ENCODE measurements at places on chromosomes 5 and 9. TPM values are rescaled to one million over a fixed set of nuclear protein-coding genes. Genes with fewer than 3 reads are reported as not detected.
A peak's percentile ranks its signal among the peaks of the same experiment; 100 is the strongest.

GRCh38 chr5:41527201-41527779, 16.9 kb upstream of the PLCXD3 start:
- DNase-seq, result no peak

GRCh38 chr5:81747030-81747429, 3.9 kb downstream of the SSBP2 start:
- no peak for DNase-seq

DNA sequence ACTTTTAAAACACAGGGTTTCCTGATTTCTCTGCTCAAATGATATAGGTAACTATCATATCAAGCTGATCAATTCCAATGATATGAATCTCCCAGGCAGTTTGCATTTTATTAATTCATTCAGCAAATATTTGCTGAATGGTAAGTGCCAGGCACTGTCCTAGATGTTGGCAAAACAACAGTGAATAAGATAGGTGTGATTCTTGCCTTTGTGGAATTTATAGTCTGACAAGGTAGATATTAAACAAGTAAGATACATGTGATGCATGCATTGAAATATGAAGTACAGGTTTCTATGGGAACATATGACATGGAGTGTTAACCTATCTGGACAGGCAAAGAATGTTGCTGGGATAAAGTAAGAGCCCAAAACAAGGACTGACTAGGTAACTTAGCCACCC, 231.8 kb upstream of the DAB2 start:
- no peak for DNase-seq

DNA sequence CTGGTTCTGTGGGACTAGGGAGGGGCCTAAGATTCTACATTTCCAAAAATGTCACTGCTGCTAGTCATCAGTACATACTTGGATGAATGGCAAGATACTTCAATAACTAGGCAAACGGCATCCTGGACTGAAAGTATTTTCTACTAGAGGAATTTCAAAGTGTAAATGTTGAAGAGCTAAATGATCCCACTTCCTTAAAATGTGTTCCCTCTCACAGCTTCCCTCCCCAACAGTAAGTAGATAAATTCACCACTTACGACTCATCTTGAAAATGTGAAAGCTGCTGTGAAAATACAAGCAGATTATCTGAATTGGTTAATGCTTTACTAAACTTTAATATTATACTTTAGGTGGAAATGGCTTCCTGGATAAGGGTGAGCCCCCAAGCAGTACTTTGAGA, 1571.5 kb upstream of the WWC1 start:
- DNase-seq, result no peak

GRCh38 chr5:61657010-61657409, 325.0 kb downstream of the ZSWIM6 start:
- DNase-seq, result no peak

GRCh38 chr5:39215857-39216256, 3.5 kb downstream of the FYB1 start:
- no peak for DNase-seq

DNA sequence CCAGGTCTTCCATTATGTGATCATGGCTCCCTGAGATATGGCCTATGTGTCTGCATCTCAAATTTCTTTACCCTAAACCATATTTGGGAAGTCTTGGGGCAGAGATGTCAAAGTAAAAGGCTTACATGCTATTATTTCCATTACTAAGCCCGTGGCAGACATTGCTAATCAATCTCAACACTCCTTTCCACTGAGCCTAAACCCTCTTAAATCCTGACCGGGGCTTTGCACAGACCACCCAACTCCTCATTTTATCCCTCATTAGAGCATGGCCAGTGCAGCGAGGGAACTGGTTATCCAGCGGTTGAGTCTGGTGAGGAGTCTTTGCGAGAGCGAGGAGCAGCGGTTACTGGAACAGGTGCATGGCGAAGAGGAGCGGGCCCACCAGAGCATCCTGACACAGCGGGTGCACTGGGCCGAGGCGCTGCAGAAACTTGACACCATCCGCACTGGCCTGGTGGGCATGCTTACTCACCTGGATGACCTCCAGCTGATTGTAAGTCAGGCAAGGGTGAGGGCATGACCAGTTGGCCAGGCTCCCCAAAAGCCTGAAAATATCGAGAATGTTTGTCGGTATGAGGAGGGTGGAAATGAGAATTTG, 11.0 kb downstream of the BSPRY start:
- no peak for DNase-seq

GRCh38 chr5:96807075-96807654, 580 bp downstream of the ERAP1 start:
- peak; percentile 82 for DNase-seq

- no peak for DNase-seq
Measured at GRCh38 chr5:178941361-178941760, 363 bp downstream of the ZNF454 start.

DNA sequence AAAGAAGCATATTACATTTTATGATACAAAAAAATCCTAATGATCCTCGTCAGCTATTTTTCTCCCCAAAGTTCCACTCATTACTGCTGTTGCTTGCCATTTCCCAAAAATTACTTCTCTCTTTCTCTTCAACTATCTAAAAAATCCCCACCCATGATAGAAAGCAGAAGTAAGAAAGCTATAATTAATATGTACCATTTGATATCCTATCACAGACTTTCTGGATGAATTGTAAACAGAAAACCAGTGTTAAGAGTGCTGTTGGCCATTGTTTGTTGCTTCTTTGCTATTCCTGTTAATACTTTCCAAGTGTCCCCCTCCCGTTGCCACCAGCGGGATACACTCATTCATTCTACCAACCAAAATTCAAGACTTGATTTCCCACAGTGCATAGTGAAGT, 136.3 kb upstream of the SMARCA2 start:
- no peak for DNase-seq

DNA sequence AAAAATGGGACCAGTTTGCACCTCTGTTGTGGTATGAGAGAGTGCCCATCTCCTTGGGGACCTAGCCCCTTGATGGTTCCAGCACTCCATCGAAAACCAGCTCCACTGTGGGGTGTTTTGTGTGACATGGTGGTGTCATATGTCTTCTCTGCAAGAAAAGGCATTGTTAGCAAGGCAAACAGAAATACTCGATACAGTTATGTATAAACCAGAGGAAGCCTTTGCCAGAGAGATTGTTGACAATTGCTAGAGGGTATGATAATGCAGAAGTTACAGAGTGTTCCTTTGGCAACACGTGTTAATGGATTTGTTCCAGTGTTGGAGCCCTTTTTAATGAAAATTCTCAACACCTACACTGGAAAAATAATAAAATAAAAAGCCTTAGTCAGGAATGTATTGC, 270.4 kb upstream of the DMRT1 start:
- peak; percentile 42 for DNase-seq

- peak; percentile 90 for DNase-seq
Measured at GRCh38 chr5:34486160-34486848, 169.8 kb upstream of the RAI14 start.

GRCh38 chr5:146799231-146799630, 79.3 kb downstream of the PPP2R2B start:
- DNase-seq, result no peak

DNA sequence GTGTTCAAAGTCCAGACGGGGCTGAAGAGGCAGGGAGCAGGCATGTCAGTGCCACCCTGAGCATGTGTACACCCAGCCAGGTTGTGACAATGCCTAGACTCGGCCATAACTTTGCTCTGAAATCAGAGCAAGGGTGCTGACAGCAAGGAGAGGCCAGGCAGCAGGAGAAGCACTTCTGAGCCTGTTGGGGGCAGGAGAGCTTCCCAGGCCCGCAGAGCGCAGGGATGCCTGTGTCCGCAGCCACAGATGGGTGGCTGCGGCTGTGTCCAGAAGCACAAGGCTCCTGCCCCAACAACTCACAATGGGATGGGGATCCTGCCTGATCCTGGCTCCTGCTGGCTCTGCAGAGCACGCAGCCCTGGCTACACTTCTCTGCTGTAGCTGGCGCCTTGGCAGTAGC, 373.9 kb downstream of the CHSY3 start:
- no peak for DNase-seq

KIF2A gene
- polyA plus RNA-seq, result 34.9 TPM

DNA sequence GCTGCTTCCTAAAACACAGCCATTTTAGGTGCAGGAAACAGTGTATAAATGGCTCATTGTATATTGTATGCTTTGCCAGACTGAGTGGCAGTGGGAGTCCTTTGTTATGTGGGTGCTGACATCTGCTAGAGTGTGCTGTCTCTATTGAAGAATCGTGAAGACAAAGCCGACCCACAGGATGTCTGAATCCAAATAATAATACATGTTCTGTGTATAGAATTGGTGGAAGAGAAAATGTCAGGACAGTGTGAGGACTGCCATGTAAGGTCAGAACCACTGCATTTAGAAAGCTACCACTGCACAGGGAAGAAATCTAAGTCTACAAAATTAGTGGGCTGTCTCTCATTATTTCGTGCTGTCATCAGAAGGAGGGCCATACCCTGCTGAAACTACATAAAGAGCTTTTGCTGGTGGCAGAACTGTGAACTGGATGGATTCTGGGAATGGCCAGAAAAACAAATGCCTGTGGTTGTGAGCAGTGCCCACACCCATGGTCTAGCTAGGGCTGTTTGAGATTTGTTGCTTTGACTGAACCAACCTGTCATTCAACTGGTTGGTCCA, 2.5 kb downstream of the IL7R start:
- no peak for DNase-seq

DNA sequence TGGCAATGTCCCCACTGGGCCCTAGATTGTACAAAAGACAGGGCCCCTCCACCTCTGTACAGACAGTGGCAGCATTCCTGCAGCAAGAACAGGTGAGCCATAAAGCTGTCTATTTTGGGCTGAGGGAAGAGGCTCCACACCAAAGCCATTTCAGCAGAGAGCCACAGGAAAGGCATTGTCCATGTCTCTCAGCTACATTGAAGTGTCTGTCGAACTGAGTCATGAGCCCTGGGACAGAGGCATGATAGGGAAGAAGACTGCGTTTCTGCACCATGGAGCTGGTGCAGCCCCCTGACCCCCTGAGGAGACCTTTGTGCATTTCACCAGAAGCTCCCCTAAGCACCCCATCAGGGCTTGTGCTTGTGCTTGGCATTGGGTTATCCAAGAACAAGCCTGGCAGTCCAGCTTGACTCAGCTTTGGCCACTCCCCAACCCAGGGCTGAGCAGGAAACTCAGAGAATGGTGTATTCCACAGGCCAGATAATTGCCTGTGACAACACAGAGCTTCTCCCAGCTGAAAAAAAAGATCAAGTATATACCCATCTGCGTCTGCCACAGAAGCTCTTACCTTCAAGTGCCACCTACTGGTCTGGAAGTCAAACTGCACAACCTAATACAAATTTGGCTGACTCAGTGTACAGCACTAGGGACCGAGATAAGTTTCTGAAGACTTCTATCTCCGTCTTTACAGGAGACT, 5.9 kb upstream of the FRMD3 start:
- peak; percentile 56 for DNase-seq

- DNase-seq, result no peak
Measured at GRCh38 chr5:172561151-172561550, 79.9 kb upstream of the NEURL1B start.

IL9 gene
- polyA plus RNA-seq, result not detected

- peak; percentile 60 for DNase-seq
Measured at GRCh38 chr5:60814498-60814897, 29.6 kb downstream of the ELOVL7 start.

DNA sequence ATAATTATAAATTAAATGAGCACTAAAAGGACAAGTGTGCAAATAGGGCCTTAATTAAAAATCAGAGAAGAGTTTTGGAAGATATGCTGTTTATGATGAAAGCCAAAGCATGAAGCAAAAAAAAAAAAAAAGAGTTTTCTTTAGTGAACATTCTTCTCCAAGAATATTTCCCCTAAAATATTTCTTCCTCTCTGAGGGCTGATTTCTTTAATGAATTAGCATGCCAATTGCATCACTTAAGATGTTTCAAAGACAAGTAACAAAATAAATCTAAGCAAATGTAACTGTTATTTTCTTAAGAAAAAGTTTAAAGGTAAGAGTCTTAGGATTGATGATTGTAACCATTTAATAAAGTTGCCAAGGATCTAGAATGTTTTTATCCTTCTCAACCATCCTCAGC, 81.6 kb upstream of the MPDZ start:
- DNase-seq, result no peak

DNA sequence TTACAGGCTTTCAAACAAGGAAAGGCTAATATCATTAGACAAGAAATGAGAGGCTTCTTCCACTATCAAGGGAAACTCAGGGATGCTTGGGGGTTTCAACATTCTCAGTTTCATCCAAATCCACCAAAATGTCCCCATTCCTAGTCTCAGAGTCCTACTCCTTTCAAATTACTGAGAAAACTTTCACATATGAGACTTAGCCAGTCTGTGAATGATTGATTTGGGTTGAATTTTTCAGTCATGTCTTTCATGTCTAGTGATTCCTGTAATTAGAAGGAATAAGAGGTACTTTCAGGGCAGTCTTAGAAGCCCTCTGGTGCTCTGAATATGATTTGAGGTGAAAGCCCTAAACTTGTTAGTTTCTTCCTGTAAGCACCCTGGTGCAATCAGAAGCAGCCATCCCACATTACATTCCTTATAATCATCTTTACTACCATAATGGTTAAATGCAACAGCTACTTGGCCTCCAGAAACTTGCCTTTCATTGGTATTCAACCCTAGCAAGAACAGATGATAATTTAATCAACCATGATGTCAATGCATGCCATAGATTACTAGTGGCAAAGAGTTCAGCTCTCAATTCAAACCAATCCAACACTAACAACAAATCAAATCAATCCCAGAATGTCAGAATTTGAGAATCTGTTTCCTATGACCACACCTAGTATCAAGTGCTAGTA, 50.7 kb upstream of the RIC1 start:
- DNase-seq, result no peak

CCNJL gene
- 0.22 TPM for polyA plus RNA-seq

GRCh38 chr9:111851553-111851952, 45.1 kb upstream of the UGCG start:
- no peak for DNase-seq

DNA sequence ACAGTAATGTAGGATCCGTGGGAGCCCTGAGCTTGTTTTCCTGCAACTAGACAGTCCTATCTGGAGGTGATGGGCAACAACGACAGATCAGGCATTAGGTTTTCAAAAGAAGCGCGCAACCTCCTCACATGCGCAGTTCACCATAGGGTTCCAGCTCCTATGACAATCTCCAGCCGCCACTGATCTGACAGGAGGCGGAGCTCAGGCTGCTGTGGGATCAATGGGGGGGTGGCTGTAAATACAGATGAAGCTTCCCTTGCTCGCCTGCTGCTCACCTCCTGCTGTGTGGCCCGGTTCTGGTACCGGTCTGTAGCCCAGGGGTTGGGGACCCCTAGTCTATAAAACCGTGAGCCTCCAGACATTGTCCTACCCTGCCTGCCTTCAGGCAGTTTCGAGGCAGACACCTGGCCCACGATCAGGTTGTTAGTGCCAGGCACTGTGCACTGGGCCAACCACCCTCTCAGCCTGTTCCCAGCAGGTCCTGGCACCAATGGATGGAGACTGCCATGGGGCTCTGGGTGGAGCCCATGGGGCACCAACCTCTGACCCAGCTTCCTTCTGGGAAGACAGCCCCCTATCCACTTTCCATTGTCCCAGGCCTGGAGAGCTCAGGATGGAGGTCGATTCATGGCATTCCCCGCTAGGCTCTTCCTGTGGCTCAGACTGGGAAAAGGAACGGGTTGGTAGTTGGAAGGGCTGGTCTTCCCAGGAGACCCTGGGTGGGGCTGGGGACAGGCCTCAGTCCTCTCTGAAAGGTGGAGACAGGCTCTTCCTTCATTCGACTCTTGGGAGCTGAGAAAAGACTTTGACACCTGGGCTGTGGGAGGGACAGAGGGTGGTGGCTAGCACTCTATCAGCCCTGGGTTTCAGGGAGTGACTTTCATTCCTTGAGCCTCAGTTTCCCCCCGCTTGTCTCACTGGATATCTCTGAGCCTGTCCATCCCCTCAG, 1.7 kb downstream of the ENDOG start:
- DNase-seq, result peak; percentile 45

- no peak for DNase-seq
Measured at GRCh38 chr5:34022121-34022705, 14.4 kb upstream of the AMACR start.
